ENCODE measurements at places on chromosomes 16 and 17.
A peak's percentile ranks its signal among the peaks of the same experiment; 100 is the strongest.

GRCh38 chr16:51898872-51899271 is 648.1 kb downstream of the TOX3 start:
- DNase-seq: no peak

DNA sequence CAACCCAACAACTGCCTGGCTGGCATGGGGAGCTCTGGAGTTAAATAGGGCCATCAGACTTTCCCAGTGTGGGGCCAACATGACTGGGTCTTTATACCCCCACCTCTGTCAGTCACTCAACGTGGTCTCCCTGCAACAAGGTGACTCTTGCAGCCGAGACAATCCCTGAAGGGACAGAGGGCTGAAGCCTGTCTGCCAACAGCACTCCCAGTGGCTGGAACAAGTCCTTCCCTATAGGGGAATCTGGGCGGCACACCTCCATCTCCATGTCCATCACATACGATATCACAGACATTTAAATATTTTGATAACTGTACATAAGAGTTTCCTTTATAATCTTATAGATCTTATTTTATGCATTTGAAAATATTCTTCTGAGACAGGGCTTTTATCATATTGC is 4.8 kb upstream of the MAPT start:
- DNase-seq: no peak

DNA sequence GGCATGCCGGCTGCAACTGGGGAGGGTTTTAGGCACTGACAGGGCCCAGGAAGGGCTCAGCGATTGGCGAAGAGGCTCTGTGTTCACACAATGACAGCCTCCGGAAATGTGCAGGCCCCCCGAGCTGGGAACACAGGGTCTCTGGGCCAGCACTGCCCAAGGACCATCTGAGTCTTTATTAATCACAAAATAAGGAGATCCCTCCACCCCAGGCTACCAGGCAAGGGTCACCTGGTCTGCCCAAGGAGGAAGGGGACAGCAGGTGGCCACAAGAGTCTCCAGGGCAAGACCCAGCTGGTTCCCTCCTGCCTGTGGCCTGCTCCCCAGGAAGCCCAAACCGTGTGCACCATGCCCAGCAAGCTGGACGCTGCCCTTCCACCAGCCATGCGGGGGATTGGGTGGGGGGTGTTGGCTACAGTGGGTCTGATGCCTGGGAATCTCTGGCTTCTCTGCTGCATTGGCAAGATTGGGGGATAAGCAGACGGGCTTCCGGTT is 52.1 kb upstream of the TNRC6C start:
- DNase-seq: no peak

GRCh38 chr17:45677770-45678169 is 106.3 kb upstream of the CRHR1 start:
- DNase-seq: no peak

- DNase-seq: no peak
Observed at GRCh38 chr17:57481910-57482391, 225.6 kb downstream of the MSI2 start.

DNA sequence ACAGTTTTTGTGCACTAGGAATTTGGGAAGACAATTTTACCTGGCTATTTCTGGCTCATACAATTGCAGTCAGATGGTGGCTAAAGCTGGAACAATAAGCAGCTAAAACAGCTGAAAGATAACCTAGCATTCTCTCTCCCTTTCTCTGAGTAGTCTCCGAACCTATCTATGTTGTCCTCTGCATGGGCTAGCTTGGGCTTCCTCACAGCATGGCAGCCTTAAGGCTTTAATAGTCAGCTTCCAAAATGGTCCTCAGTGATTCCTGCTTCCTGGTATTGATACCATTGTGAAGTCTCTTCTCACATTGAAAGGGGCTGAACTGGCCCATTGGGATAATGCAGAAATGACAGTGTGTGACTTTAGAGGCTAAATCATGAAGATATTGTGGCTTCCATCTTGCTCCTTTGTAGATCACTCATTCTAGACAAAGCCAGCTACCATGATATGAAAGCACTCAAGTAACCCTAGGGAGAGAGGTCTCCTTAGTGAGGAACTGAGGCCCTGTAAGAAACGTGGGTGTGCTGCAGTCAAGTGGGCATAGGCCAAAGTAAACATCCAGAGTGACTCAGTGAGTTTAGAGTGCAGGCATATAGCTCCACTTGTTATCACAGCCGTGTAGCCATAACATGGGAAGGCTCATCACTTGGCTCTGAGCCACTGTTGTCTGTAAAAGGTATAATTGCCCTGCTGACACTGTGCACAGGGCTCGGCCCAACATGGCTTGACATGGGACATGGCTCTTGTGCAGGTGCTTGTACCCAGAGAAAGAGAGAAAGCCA is 5.5 kb upstream of the VKORC1 start:
- no peak for DNase-seq

GRCh38 chr16:27585200-27585599 is 35.3 kb downstream of the KATNIP start:
- no peak for DNase-seq

DNA sequence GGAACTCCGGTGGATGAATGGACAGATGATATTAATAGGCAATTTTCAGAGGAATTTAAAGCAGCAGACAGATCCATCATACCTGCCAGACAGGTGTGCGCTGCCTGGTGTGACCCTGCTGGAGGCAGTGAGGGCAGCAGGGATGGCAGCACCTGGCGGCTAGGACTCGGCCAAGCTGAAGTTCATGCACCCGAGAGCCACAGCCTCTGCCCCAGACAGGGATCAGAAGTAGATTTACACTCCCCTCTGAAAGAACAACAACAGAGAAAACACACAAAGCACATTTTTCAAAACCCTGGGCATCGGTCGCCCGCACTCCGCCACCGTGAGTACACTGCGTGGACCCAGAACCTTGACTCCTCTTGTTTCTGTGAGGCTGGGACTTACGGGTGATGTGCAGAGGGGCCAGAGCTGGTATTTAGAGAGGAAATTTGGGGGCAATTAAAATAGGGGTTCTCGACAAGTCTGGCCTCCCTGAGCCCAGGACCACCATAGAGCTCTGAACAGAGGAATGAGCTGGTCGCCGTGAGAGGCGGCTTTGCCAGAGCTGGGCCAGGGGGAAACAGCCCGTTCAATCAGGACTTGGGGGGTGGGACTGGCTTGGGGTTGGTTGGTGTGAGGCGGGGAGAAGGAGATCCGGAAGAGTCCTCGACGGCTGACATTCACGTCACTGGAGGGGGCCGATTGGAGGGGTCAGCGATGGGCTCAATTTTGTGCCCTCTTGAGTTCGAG is 101.0 kb downstream of the METRNL start:
- no peak for DNase-seq

- peak; percentile 81 for DNase-seq
Observed at GRCh38 chr16:1770328-1771187, 785 bp downstream of the NME3 start.

GRCh38 chr16:10828851-10829366 is 10.3 kb upstream of the TVP23A start:
- DNase-seq: no peak

- DNase-seq: no peak
Observed at GRCh38 chr16:78292844-78293380, 193.5 kb downstream of the WWOX start.

DNA sequence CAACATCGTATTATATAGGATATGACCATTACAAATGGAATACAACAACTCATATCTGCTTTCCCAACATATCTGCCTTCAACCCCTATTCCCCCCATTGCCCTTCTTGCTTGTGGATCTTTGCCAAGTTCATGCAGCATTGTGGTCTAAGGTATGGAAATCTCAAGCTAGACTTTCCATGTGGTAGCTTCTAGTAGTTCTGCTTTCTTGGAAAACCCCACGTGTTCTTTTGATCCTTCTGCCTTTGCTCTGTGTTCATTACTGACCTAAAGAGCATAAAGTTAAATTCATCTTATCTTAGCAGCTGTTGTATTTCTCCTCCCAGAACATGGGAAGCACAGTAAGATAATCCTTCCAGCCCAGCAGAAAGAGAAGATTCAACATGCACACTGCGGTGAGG is 202.0 kb upstream of the SALL1 start:
- DNase-seq: no peak

DNA sequence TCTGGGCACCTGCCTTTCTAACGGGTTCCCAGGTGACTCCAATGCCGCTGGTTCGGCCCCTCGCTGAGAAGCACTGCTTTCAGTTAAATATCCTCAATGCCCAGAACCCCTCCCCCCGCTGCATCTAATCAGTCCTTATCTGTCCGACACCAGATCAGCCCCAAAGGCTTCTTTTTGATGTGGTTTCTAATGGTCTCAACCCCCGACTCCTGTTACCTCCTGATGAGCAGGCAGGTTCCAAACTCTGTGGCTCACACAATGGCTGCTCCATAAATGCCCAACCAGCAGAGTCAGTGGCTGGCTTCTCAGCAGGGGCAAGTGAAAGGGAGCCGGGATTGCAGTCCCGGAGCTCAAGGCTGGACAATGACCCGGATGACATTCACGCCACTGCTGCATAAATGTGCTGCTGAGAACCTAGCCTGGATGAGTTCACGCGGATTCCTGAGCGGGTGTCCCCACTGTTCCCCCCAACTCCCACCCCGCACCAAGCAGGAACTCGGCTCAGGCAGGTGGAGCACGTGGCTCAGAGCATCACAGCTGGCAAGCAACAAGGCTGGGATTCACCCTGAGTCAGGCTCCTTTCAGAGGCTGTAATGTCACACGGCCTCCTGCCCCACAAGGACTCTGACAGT is 1.0 kb upstream of the SLC38A8 start:
- DNase-seq: no peak

DNA sequence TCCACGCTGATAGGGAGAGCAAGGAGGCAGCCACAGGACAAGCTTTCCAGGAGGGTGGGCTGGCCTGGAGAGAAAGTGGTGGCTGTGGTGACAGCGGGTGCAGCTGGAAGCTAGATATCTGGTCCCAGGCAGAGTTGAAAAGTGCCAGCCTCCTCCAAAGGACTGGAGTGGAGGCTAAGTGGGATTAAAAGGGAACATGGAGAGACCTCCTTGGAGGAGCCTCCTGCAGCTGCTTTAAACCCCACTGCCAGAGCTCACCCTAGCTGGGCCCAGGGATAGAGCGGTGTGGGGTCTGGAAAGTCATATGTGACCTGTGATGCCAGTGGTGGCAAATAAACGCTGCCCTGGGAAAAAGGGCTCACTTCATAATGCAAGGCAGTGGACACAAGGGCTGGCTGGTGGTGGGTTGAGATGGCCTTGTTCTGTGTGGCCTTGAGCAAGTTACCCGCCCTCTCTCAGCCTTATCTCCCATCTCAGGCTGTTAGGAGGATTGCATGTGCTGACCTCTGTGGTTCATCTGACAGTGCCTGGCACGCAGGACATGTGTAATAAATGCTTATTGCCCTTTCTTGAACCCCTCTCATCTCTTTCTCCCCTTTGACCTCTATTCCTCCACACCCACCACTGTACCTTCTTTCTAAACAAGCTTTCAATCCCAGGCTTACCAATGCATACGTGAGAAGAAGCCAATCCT is 61.0 kb upstream of the LGALS9 start:
- DNase-seq: no peak

DNA sequence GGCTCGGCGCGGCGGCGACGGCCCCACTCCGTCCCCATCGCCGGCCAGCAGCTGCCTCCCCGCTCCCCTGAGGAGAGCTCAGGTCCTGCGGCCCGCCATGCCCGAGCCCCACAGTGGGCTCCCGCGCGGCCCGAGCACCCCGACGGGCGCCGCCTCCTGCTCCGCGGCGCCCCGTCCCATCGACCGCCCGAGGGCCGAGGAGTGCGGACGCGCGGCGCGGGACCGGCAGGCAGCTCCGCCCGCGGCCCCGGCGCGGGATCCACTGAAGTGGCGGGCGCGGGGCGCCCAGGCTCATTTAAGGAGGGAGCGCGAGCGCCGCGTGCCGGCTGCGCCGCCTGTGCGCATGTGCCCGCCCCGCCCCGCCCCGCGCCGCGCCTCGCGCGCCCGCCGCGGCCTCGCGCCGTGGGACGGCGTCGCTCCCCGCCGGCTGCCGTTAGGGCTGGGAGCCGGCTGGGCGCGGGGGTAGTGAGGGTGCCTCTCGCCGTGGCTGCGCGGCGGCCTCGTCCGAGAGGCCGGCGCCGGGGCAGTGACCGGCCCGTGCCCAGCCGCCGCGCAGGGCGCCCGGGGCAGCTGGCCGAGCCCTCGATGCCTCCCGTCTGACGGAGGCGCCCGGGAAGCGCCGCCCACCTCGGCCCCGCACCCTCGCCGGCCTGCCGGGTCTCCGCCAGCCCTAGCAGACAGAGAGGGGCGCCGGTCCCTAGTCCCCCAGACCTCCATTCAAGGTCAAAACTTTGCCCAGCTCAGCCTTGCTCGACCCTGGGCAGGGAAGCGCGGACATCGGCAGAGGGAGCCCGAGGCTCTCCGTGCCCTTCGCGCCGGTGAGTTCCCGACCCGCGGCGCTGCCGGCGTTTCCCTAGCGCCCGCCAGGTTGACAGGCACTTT is at the start of gene NETO2:
Gene NETO2 (minus strand): TSS at position 269 of the 882 bp plus-strand sequence. CDS start 333 bp downstream, outside the sequence.
- DNase-seq: peak; percentile 85

DNA sequence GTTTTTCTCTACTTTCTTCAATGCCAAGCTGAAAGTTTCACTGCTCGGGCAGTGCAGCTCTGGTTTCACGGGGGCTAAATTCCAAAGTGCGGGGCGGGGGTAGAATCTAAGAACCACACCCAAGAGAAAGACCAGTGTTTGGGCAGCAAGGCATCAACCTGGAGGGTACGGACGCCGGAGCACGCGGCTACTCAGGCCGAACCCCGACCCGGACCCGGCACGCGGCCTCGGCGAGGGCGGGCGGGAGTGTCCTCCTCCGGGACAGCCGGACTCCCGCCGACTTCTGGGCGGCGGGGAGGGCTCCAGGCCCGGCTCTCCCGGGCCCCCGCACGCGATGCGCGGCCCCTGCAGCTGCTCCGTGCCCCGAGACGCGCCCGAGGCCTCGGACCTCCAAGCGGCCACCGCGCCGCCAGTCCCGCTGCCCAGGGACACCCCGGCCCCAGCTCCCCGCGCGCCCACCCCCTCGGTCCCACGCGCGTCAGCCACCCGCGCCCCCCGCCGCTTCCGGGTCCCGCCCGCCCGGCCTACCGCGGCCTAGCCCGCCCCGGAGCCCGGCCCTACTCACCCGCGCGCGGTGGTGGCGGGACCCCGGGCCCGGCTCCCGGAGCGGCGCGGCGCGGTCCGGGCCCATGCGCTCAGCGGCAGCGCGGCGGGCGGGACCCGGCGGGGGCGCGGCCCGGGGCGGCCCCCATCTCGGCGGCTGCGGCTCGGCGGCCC is 561 bp downstream of the AXIN1 start:
- DNase-seq: no peak

- no peak for DNase-seq
Observed at GRCh38 chr16:85164838-85165516, 52.7 kb upstream of the CIBAR2 start.

DNA sequence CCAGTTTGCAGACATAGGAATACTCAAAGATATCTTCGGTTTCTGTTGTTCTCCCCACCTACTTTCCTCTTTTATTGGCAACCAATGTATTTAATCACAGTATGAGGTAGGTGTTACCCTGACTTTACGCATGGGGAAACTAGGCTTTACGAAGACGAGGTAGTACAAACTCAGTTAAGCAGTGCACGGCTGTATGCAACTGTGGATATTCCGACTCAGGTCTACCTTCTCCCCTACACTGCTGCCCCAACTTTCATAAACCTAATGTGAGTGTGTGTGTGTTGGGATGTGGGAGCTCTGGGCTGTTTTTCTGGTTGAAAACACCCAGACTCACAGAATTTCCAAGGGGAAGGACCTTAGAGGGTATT is 1.2 kb upstream of the GPT2 start:
- no peak for DNase-seq

Measured in GM13976 (cell line).